GM04504 (cell line): ENCODE measurements at places on chromosomes 3 and 15.

DNA sequence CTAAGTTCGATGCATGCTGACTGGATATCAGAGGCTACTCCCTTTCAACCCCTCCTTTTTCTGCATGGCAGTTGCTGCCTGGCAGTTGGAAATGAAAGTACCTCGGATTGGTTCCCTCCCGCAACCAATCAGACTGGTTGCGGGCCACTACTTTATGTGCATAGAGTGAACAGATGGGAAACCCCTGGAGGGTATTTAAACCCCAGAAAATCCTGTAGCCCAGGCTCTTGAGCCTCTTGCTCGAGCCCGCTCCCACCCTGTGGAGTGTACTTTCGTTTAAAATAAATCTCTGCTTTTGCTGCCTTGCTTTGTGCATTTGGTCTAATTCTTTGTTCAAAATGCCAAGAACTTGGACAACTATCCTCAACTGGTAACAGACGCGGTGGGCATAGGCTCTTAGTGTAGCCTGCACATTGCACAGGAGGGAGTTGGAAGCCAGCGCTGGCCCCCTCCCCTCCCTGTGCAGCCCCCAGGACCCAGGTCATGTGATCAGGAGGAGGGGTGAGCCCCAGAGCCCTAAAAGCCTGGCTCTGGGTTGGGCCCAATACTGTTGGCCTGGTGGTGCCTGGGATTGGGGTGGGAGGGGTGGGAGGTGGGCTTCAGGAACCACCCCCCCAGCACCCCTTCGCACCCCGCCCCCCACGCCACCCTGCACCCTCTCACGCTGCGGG is 26.8 kb downstream of the RHCG start:
- DNase-seq: no peak

DNA sequence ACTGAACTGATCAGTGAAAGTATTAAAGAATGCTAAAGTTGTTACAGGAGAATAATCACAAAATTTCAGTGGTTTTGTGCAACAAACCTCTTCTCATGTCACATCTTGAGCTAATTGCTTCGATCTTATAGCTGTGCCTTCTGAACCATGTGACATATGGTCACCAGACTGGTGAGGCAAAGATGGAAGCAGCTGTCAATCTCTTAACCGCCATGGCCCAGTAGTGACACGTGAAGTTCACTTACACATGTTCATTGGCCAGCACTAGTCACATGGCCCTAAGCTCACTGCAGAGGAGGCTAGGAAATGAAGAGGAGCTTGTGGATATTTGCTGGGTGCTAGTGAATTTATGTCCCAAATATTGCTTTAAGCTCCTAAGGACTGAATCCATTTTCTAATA is 32.5 kb downstream of the BOC start:
- DNase-seq: no peak

GRCh38 chr15:43483297-43484128 is 9.4 kb downstream of the TP53BP1 start:
- DNase-seq: no peak

- DNase-seq: peak; percentile 41
Measured at GRCh38 chr15:66798426-66799061, 96.5 kb downstream of the SMAD6 start.

DNA sequence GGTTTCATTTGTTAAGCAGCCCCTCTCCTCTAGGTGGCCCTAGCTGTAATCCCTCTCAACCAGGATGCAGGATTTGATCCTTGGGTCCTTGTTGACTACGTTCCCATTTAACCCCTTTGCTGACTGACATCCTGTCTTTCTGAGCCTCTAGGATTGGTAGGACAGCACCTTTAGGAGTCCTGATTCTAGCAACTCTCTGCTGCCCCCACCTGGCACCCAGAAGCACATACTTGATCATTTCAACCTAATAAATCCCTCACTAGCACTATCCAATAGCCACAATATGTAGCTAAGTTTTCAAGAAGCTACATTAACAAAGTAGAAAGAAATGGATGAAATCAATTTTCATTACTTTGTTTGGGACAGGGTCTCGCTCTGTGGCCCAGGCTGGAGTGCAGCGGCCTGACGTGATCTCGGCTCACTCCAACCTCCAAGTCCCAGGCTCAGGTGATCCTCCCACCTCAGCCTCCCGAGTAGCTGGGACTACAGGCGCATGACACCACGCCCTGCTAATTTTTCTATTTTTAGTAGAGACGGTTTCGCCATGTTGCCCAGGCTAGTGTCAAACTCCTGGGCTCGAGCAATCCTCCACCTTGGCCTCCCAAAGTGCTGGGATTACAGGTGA is 28.3 kb downstream of the RSL24D1 start:
- peak; percentile 18 for DNase-seq

DNA sequence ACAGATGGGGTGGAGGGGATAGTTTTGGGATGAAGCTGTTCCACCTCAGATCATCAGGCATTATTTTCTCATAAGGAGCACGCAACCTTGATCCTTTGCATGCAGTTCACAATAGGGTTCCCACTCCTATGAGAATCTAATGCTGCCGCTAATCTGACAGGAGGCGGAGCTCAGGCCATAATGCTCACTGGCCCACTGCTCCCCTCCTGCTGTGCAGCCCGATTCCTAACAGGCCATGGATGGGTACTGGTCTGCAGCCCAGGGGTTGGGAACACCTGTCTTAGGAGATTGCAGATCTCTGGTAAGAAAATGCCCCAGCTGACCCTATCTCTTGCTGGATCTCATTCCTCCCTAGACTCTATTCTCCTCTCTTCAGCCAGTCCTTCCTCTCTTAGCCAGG is 6.8 kb downstream of the CSTA start:
- DNase-seq: no peak

DNA sequence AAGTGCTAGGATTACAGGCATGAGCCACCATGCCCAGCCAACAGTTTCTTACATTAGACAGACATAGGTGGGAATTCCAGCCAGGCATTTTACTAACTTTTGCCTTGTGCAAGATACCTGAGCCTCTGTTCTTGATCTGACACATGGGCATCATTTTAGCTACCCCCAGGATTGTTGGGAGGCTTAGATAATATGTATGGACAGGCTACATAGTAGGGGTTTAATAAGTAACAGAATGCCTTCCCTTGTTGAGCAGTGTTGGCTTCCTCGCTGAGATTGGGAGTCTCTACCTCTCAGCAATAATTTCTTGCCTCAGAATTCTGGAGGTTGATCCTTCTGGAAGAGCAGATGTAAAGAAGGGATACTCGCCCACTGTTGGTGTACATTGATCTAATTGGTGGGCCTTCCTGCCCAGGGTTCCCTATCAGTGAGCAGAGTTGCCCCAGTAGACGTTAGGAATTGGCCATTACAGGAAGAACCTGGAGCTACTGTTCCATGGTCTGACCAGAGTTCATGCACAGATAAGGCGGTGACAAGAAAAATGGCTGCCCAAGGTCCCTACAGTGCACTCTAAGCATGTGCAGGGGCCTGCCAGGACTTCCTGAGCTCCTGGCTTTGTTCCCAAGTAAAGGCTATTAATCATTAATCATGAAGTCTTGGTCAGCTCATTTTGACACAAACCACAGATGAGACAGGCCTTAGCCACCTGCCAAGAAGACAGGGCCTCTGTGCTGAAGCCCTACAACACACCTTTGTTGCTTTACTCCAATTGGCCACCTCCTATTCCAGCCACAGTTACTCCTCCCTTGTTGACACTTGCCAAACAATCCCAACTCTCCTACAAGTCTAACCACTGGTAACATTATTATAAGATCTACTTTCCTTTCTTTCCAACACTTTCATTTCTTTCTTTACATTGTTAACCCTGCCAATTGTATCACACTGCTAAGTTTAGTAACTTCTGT is 5.0 kb upstream of the IL17RE start:
- no peak for DNase-seq
